Glomerular endothelial cell (primary cell): ENCODE measurements at places on chromosomes 2 and 18. TPM values are rescaled to one million over a fixed set of nuclear protein-coding genes. Genes with fewer than 3 reads are reported as not detected.

DNA sequence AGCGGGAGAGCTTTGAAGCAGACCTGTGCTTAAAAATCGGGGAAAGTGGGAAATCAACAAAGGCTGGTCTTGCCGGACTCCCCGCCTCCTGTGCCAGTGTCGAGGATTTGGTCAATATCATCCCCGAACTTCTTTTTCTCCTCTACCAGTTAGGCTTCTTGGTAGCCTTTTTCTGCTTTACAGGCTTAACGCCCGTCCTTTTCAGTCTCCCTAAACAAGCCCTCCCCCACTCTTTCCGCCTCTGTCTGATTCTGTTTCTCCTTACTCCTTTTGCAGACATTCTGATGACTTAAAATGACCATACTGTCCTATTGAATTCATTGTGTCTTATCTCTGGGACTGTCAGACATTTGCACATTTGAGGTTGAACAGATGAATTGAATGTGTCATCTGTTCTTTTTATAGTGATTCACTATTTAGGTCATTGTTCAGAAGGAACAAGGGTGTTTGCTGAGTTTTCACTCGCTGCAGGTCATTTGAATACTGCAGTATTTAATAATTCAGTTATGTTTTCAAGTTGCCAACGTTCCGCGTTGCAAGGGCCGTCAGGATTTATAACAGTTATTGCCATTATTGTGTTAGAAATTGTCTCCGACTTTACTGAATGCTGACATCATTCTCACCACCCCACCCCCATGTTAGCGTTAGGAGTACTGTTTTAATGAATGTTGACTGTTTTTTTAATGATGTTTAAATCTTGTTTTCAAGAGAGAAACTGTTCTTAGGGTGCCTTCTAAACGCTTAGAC lies 1.1 kb downstream of the ITGAV start:
- no peak for DNase-seq

GRCh38 chr18:35144698-35145097 lies 96.1 kb upstream of the ZNF397 start:
- no peak for DNase-seq

FAM161A gene
- 0.78 and 1.9 TPM in 2 replicates for total RNA-seq

DNA sequence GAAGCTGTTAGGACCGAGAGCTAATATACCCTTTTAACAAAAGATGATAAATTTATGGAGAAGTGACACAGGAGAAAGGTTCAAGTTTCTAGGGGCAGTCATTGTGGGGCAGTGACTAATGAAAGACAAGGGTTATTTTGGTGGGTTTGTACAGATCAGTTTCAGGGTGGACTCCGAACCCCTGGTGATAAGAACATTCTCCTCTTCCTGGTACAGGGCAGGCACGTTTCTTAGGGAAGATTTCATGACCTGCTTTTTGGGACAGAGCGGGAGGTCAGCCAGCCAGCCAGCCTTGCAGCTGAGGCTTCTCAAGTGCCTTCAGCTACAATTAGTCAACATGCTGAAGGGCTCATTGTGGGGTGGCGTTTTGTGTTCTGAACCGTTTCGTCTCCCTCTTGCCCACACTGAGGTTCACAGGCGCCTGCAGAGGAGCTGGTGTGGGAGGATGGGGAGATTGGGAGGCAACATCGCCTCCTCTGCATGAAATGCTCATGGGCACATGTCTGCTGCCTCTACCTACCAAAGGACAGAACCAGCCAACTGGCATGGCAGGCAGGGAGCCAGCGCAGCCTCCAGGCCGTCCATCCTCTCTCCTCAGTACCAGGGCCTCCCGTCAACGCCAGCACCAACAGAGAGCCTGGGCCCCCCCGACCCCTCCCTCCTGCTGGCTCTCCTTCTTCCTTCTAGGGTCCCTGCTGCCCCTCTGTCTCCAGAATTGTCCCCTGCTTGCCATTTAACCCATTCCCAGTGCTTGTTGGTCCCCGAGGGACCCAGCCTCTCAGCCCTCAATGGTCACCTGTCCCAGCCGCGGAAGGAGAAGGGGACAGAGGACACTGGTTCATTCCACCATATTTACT lies 9.6 kb downstream of the CHMP1B start:
- no peak for DNase-seq

SERPINB3 gene
- total RNA-seq: not detected in 2 replicates

DNA sequence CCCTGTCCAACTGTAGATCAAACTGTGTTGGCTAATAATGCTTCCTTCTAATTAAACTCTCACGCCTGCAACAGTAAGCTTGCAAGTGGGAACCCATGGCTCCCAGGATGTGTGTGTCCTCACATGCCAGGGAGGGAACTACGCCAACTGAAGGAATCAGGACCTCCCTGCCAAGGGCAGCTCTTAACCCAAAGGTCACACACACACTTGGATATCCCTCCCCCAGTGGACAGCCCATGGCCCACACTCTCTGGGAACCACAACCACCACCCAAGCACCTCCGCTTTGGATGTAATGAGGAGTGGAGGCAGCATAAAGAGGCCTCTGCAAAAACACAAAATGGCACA lies 102.1 kb downstream of the CRACDL start:
- DNase-seq: no peak

CRACDL gene
- 10.7 and 13.3 TPM in 2 replicates for total RNA-seq

FLACC1 gene
- total RNA-seq: 0.15 and 0.23 TPM in 2 replicates

- no peak for DNase-seq
Observed at GRCh38 chr2:189937691-189938090, 124.8 kb downstream of the MSTN start.

- no peak for DNase-seq
Observed at GRCh38 chr2:227719641-227720040, 1.8 kb upstream of the SLC19A3 start.
